Left cardiac atrium (tissue), 4 donors: ENCODE measurements at places on chromosomes 6 and 20.
A peak's percentile ranks its signal among the peaks of the same experiment; 100 is the strongest.

- peak; percentile 61 for DNase-seq
Observed at GRCh38 chr20:13261460-13262301, 40.6 kb downstream of the ISM1 start.

DNA sequence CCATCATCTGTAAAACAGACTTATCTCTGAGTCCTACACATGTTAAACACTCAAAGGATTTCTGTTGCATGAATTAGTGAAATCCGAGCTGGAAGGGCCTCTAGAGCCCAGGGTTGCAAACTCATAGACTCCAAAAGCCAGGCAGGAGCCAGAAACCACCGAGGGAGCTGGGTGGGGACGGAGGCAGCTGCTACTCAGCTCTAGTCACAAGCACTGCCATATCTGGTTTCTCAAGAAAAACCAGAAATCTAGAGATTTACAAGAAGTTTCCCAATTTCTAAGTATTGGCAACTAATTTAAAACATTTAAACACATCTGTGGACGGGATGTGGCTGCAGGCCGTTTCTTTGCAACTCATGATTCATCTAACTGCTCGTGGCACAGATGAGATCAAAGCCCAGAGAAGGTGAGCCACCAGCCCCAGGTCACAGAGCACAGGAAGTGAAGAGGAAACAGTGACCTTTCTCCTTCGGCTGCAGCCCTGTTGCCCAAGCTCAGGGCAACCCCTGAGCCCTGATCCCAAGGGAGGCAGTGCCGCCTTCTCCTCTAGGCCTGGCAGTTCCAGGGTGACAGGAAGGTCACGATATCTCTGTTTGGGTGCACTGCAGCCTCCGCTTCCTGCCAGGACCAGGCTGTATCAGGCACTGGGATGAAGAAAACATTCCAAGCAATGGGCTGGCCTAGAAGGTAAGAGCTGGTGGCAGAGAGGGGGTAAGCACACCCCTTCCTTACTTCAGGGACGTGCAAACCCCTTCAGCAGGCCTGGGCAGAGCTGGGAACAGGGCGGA is 26.4 kb upstream of the PTGIS start:
- peak; percentile 72 for DNase-seq

DNA sequence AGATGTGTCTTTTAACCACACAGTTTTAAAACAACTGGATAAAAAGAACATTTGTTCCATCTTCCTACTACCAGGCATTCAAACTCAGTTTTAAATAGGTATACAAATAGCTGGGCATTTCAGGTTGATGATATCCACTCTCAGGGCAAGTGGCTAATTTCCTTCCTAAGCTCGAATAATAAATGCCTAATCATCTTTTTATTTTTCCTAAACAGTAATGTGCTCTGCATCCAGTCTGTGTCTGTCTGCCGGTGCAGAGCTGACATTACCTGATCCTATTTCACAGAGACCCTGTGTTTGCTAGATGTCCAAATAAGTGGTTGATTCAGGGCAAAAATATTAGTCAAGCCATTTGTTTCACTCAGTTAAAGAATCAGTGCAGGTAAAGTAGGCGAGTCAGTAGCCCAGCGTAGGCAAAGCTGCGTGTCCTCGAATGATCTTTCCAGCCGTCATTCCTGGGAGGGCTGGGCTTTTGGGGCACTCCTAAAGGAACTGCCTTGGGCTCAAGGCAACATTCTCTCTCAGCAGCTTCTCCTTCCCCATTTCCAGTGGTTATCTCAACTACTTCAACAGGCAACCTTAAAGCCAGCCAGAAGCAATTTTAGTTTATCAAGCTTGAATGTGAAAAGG is 74.2 kb upstream of the BMP2 start:
- no peak for DNase-seq

DNA sequence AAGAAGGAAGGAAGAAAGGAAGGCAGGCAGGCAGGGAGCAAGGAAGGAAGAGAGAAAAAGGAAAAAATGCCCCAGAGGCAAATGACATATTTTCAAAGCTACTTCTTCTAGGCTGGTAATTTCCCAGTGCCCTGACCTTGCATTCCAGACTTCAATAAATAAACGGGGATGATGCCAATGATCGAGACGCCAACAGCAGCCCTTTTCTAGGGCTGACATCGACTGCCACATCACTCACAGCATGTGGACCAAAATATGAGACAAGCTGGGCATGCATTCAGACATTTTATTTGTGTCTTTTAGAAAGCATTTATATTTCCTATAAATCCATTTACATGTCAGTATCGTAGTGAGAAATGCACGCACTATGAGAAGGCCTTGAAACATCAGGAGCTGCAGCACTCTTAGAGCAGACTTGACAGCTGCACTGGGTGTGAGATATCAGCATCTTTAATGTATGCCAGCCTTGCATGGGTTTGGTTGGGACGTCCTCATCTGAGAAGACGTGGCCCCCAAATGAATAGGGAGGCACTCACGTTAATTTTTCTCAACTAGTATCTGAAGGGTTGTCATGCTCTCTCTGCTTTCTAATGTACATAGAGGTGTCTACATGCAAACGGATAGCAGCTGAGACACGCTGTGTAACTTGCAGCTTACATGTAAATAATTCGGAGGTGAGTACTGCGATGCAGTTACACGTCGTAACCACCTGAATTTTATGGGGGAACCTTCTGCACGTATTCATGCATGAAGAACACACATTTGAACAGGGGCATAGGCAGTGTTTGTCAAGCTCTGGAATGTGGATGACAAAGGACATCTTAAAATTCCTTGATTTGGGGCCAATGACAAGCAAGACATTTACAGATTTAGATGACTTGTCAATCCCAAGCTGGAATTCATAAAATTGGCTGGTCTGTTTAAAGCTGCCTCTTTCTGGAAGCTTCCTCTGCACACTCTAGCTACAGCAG is 149.1 kb upstream of the AGPAT4 start:
- no peak for DNase-seq

DNA sequence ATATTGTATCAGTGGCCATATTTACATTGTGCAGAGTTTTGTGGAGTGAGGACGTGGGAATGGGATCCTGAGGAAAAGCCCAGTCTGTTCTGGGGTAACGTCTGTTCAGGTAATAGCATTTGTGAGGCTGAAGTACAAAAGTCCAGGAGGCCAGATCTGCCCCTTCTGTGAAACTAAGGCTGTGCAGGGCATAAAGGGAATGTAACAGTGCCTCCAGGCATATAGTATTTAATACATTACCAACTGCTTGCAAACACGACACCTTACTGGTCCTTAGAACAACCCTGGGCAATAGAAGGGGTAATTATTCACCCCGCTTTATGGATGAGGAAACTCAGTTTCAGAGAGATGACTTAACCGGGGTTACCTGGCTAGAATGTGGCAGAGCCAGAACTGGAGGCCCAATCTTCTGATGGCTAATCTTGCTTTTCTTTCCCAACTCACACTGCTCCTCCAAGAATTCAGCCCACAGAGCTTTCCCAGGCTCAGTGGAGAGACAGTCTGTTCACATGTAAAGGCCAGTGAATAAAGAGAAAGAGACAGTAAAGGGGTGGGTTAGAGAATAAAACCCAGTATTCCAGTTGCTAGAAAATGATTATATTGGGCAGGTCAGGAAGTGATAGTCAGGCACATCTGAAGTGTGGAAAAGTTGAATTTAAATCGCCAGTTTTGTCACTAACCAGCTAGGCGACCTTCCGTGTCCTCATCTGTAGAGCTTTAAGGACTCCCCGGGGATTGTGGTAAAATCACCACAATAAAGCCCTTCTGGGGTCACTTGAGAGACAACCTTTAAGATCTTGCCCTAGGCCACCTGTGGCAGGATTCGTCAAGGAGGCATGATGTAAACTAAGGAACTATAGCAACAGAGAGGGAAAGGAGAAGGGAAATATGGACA is 280.7 kb upstream of the CITED2 start:
- DNase-seq: no peak

GRCh38 chr6:104526376-104526775 is 333.3 kb downstream of the HACE1 start:
- no peak for DNase-seq

- no peak for DNase-seq
Observed at GRCh38 chr20:8357703-8358102, 225.6 kb downstream of the PLCB1 start.

DNA sequence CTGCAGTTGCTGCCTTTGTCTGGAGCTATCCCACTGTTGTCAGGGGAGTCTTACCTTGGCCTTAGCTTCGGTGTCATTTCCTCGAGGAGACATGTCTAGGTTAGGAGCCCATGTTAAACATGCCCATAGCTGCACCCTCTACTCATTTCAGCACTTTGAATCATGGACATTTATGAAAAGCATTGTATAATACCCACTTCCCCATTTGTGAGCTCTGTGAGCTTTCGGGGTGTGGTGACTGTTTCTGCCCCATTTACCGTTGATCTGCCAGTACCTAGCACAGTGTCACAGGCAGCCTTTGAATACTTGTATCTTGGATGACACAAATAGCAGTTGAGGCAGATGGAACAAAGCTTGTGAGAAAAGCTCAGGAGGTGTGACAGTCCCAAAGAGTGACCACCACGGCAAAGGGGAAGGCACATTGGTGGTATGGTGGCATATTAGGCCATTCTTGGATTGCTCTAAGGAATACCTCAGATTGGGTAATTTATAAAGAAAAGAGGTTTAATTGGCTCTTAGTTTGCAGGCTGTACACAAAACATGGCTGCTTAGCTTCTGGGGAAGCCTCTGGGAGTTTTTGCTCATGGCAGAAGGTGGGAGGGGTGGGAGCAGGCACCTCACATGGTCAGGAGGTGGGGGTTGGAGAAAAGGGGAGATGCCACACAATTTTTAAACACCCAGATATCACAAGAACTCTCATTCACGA is 42.0 kb downstream of the JARID2 start:
- DNase-seq: no peak

GRCh38 chr6:157822245-157823000 is 623 bp upstream of the SNX9 start:
- peak; percentile 37 for DNase-seq

- no peak for DNase-seq
Observed at GRCh38 chr6:99270030-99270429, 79.4 kb downstream of the FAXC start.

DNA sequence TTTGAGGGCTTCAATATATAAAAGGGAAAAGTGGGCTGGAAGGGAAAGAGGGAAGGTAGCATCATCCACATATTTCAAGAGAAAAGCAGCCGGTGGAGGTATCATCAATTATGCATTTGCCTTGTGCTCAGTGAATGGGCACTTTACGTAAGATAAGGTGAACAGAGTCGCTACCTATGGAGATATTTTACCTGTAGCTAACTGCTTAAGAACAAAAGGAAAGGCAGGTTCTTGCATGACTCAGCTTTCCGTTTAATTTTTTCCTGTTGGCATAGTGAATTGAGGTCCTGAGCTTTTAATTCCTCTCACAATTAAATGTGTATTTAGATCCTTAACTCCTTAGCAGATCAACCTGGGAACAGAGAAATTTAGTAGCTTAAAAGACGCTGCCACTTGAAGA is 25.5 kb upstream of the PLCB4 start:
- DNase-seq: no peak

DNA sequence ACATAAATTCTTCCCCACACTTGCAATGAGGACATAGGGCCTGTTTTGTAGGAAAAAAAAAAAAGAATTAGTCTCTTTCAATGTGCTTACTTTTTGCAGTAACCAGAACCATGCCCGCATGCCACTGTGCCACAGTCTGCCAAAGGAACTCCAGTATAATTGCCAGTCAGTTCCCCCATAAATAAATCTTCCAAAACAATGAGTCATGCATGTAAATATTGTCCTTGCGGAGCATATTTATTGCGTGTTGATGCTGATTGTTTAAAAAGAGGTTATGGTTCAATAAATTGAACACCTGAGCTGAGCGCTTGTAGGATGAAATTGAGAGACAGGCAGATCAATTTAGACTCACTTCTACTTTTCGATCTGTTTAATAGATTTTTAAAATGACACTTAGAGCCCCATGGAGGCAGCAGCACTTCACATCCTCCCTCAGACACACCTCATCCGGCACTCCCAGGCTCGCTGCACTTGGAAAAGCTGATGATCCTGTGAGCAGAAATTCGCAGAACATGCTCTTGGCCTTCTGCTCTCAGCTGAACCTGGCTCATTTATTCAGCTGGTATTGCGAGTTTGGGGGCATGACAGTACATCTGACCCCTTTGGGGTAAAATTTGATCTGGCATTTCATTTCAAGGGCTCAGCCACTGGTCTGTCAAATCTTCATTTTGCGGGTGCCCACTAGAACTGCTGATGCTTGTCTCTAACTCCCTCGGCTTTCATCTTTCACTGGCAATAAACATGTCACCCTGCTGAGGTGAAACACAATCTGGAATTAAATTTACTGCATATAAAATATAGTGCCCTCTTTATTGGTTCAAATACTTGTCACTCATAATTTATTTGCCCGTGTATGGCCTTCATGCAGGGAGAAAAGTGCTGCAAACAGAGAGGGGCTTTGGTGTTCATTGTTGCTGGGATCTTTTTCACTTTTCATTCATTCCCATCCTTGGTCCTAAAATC is 371.1 kb upstream of the POU3F2 start:
- no peak for DNase-seq

DNA sequence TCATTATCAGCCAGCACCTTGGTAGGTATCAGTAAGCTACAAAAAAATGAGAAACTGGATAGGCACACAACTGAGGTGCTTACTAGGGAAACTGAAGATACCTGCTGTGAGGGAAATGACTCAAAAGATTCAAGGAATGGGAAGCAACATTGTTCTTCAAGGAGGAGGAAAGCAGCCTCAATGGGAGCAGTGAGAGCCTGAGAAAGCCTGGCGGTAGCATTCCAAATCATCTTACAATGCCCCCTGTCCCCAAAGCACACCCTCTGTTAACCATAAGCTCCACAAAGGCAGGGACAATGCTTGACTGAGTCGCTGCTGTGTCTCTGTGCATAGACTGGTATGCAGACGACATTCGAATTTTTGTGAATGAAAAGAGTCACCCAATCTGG is 10.6 kb downstream of the PKHD1 start:
- no peak for DNase-seq

GRCh38 chr20:41783423-41784208 is 165.4 kb upstream of the CHD6 start:
- no peak for DNase-seq

DNA sequence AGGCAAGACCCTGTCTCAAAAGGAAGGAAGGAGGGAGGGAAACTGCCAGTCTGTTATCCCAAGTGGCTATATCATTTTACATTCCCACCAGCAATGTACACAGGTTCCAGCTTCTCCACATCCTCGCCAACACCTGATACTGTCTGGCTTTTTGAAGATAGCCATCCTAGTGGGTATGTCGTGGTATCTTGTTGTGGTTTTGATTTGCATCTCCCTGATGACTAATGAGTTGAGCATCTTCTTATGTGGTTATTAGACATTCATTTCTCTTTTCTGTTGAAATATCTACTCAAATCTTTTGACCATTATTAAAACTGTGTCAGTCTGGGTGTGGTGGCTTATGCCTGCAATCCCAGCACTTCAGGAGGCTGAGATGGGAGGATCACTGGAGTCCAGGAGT is 47.9 kb upstream of the ARID1B start:
- DNase-seq: no peak
